ENCODE measurements at places on chromosomes 6 and 20. TPM values are rescaled to one million over a fixed set of nuclear protein-coding genes. Genes with fewer than 3 reads are reported as not detected.

Gene SIGLEC1
- total RNA-seq = not detected

Gene GSTA1
- not detected for total RNA-seq

Gene CDKN1A
- 196 TPM for total RNA-seq

Gene ALDH5A1
- total RNA-seq = 0.98 TPM

Gene ANGPT4
- total RNA-seq = not detected

Gene SEMG1
- not detected for total RNA-seq

Gene PLAGL2
- total RNA-seq = 7.5 TPM

Gene IYD
- total RNA-seq = not detected

Gene CD93
- 215 TPM for total RNA-seq

Gene MTFR2
- total RNA-seq = 4.8 TPM

Gene LGSN
- not detected for total RNA-seq

Gene BLOC1S5
- 17.8 TPM for total RNA-seq

Gene UCKL1
- 32.4 TPM for total RNA-seq

Gene SLC32A1
- not detected for total RNA-seq

Gene PRSS16
- total RNA-seq = not detected

Gene HSPA1A
- 53.9 TPM for total RNA-seq

Gene SLC22A2
- total RNA-seq = not detected

Gene DCDC2
- not detected for total RNA-seq

Gene C20orf144
- 0.10 TPM for total RNA-seq
